Stimulated activated CD8-positive, alpha-beta memory T cell treated with anti-CD3 and anti-CD28 coated beads, Interleukin-4, amount 100 ng/mL, for 1 hour (primary cell): ENCODE measurements at places on chromosomes 4 and X.

- no peak for DNase-seq
Observed at GRCh38 chr4:73713650-73714049, 26.7 kb upstream of the CXCL8 start.

- DNase-seq, result no peak
Observed at GRCh38 chr4:76384052-76384451, 36.9 kb downstream of the CCDC158 start.

- DNase-seq, result no peak
Observed at GRCh38 chrX:119753001-119753400, 5.4 kb upstream of the SOWAHD start.

DNA sequence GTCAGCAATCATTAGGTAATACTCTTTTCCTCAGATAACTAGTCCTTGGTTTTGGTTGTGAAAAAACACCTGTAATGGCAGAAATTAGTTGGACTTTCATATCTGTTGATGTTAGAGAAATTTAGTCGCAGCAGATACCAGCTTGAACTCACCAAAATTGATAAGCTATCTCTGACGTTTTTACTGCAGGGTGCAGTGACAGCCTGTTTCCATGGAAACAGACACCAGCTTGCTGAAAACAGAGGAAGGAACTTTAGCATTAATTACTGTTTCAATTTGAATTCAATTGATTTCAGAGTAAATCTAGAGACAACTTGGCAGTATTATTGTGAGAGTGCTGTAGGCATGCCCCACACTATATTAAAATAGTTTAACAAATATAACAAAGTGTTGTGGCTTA is 246.5 kb downstream of the PPP1R2C start:
- no peak for DNase-seq

- DNase-seq, result no peak
Observed at GRCh38 chr4:139602776-139603360, 46.8 kb upstream of the SETD7 start.

DNA sequence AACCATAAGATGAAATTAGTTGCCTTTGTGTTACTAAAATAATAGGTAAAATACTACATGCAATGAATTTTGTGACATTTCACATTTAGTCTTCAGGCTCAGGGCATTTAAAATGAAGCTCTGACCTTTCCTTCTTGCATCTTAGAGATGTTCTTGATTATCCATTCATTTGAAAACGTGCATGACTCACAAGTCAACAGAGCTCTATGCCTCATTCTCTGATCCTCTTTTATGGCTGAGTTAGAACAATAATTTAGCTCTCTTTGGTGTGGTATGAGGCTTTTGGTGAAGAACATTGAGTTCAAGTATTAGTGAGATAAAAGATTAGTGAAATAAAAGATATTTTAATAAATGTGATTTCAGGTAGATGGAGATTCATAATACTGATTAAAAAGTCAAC is 66.5 kb downstream of the TIGD2 start:
- no peak for DNase-seq

GRCh38 chr4:1214101-1215095 is 34.5 kb downstream of the CTBP1 start:
- DNase-seq, result no peak

DNA sequence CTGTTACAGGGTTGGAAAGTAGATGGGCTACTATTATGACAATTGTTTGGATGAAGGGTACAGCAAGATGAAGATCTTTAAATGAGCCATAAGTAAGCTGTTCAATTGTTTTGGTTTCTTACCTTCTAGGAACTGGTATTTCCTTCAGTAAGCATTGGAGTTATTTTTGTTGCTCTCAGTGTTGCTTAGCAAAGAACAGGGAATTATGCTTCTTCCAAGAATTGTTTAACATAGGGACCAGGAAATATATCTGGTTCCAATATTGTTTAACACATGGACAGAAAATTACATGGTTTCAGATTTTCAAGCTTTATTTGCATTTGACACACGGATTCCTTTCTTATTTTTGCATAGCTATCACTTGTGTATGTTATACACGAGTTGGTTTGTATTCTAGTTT is 1999.0 kb downstream of the ARAP2 start:
- no peak for DNase-seq

DNA sequence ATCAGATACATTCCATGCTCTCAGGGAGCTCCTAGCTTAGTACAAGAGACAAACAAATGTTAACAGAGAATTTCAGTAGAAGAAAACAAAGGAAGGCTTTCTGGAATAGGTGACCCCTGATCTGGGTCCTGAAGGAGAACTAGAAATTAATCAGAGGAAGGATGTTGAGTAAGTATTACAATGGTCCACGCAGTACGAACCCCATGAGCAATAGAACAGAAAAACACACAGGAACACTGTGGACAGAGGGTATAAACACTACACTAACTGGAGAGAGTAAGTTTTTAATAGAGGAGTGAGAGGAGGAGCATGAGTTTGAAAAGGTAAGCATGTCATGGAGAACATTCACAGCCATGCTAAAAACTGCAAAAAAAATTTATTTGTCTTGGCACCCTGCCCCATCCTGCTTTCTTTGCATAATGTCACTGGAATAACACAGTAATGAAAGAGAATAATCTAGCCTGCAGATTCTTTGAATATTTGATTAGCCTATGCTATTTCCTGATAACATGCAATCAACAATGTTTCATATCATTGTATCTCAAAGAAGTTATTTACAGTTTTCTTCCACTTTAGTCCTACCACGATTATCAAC is 140.3 kb upstream of the ZXDB start:
- no peak for DNase-seq
